ENCODE measurements at places on chromosomes 12 and 14.

GRCh38 chr12:114626-115211 lies 48.2 kb downstream of the IQSEC3 start:
- no peak for DNase-seq

GRCh38 chr14:65696801-65697200 lies 284.3 kb downstream of the FUT8 start:
- DNase-seq, result no peak

DNA sequence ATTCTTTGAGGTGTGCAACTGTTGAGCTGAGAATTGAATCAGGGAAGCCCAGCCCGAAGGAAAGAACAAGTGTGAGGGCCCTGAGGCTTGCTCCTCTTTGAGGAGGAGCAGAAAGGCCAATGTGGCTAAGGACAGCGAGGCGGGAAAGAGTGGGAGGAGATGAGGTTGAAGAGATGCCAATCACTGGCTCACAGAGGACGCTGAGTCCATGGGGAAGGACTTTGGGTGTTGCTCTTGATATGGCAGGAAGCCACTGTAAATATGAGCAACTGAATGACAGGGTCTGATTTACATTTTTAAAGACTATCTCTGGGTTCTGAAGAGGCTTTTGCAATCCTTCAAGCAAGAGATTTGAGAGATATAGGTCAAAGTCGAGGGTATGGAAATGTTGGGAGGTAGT lies 3.3 kb upstream of the APPL2 start:
- no peak for DNase-seq

GRCh38 chr14:97138801-97139200 lies 341.6 kb downstream of the VRK1 start:
- no peak for DNase-seq

GRCh38 chr14:77467801-77468200 lies 9.9 kb downstream of the AHSA1 start:
- DNase-seq, result no peak

DNA sequence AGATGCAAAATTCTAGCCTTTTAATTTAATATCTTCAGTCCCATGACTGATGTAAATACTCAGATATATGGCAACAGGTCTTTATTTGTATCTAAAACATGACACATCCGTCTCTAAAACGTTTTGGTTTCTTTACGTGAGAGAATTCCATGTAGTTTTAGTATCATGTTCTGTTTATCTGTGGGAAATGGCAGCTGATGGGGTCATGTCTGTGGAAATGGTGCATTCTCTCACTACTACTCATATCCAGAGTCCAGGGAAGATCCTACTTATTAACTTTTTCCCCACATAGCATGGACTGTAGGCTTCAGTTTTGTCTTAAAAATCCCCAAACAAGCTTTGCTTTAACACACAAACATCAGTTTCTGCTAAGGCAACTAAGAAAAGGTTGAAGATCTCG lies 53.8 kb downstream of the SPTLC2 start:
- no peak for DNase-seq

GRCh38 chr14:61388173-61388975 lies 67.0 kb downstream of the PRKCH start:
- DNase-seq, result peak; percentile 58

GRCh38 chr12:31853977-31854376 lies 105.2 kb upstream of the RESF1 start:
- DNase-seq, result no peak

DNA sequence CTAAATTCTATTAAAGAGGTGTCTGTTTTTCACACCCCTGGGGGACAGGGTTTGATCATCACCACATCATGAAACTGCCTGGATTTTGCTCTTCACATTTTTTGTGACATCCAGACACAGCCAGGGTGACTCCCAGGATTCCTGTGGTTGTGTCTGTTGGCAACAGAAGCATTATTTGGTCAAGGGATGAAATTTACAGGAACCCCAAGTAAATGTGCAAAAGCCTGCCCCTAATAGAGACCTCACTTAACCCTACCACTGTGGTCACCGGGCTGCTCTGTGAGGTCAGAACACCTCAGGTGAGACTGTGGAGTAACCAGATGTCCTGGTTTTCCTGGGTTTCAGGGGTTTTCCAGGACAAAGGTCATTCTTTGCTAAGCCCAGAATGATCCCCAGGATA lies 103.8 kb downstream of the DAD1 start:
- DNase-seq, result no peak

GRCh38 chr12:9144730-9145106 lies 29.0 kb upstream of the A2M start:
- no peak for DNase-seq

GRCh38 chr14:99628887-99629618 lies 15.9 kb upstream of the HHIPL1 start:
- peak; percentile 72 for DNase-seq

GRCh38 chr12:59076622-59077021 lies 156.3 kb upstream of the LRIG3 start:
- no peak for DNase-seq

DNA sequence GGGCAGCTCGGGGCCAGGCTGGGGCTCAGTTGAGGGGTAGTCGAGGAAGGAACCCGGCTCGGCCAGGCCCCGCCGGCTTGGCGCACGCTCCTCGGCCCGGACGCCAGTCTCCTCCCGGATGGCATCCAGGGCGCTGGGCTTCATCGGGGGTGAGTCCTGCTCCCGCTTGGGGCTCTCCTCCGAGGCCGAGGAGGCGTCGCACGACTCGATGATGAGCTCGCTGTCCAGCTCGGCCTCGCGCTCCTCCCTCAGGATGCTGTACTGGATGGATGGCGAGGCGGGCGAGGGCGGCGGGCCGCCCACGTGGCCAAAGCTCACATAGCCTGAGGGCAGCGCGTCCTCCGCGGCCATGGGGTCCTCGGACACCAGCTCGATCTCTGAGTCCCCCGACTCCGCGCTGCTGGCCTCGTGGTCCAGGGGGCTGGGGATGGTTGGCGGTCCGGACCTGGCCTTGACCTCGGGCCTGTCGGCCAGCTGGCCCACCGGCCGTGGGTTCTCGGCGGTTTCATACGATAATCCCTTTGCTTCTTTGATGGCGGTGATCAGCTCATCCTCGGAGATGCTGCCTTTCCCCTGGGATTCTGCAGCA lies 143.4 kb downstream of the RTN1 start:
- DNase-seq, result no peak

All from CD4-positive, alpha-beta T cell treated with Interferon alpha-2 for 1 hour (primary cell).